Daoy (cell line): ENCODE measurements at places on chromosomes 1 and 21. TPM values are rescaled to one million over a fixed set of nuclear protein-coding genes. Genes with fewer than 3 reads are reported as not detected.

Gene APOBEC4
- not detected in 2 replicates for total RNA-seq

Gene CA6
- total RNA-seq = not detected in 2 replicates

Gene IL19
- not detected in 2 replicates for total RNA-seq

Gene RPS6KA1
- 30.4 and 35.7 TPM in 2 replicates for total RNA-seq

Gene THEM5
- not detected in 2 replicates for total RNA-seq

Gene LCE2B
- not detected in 2 replicates for total RNA-seq

Gene FAM229A
- total RNA-seq = 0.48 and 2.7 TPM in 2 replicates

Gene SELL
- 0.11 and 7.3 TPM in 2 replicates for total RNA-seq

Gene CAPZB
- total RNA-seq = 141 and 154 TPM in 2 replicates

Gene CFAP74
- total RNA-seq = not detected in 2 replicates

Gene SLC19A1
- total RNA-seq = 11.7 and 16.3 TPM in 2 replicates

GRCh38 chr1:154859151-154859785 lies 10.8 kb downstream of the KCNN3 start:
- no peak for DNase-seq

- DNase-seq = peak; percentile 44
Observed at GRCh38 chr1:159214149-159214760, 9.6 kb downstream of the ACKR1 start.

DNA sequence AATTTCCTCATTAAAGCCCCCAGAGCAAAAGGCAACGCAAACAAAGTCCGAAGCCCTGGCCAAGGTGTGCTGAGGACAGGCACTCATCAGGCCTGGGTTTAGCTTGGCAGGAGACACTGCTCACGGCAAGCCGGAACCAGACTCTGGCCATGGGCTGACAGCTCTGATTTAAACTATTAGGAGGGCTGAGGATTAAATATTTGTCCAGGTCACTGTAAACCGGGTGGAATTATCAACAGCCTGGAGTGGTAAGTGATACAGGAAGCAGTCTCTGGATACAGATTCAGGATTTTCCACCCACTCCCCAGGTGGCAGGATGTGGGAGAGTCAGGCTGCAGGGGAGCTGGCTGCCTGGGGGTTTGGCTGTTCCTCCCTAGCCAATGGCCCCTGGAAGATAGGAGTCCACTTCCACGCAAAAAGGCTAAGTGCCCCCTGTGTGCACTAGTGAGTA lies 42.4 kb downstream of the SLC66A1 start:
- no peak for DNase-seq

- no peak for DNase-seq
Observed at GRCh38 chr1:41348394-41348793, 12.8 kb upstream of the FOXO6 start.

- DNase-seq = no peak
Observed at GRCh38 chr1:231972111-231972445, 345.5 kb downstream of the DISC1 start.

DNA sequence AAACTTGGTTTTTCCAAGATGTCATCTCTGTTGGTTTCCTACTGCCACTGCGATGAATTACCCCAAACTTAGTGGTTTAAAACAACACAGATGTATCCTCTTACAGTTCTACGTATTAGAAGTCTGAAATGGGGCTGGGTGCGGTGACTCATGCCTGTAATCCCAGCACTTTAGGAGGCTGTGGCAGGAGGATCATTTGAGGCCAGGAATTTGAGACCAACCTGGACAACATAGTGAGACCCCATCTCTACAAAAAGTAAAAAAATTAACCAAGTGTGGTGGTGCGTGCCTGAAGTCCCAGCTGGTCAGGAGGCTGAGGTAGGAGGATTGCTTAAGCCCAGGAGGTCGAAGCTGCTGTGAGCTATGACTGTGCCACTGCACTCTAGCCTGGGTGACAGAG lies 57.2 kb upstream of the GRHL3 start:
- DNase-seq = no peak

GRCh38 chr1:90781534-90781933 lies 64.4 kb upstream of the BARHL2 start:
- no peak for DNase-seq

GRCh38 chr1:57966751-57967406 lies 543.0 kb upstream of the DAB1 start:
- DNase-seq = peak; percentile 6

DNA sequence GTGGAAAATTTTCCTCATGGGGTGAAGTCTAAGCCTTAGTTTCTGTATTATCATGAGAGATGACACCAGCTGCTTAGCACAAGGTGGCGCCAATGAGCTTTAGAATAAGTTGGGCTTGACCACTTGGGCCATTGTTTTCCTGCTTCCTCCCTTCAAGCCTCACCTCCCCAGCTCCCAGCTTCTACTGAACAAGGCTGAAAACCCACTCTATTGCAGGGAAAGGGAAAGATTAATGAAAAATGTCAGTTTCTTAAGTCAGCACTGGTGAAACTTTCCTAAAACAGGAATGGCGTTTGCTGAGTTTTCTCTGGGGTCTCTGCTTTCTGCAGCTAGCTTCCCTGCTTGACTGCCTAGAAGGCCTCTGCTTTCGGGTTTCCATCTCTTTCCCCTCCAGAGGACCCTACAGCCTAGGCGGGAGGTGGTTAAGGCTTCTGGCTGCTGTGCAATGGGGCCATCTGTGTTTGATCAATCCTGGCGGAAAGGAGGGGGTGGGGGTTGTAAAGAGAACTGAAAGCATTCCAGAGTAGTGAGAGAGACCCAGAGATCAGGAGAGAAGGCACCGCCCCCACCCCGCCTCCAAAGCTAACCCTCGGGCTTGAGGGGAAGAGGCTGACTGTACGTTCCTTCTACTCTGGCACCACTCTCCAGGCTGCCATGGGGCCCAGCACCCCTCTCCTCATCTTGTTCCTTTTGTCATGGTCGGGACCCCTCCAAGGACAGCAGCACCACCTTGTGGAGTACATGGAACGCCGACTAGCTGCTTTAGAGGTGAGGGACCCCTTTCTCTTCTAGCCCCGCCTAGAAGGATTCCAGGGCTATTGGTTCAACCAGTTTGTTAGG lies at the start of gene OLFML3:
TSS of gene OLFML3 (plus strand) at position 612 of the 840 bp plus-strand sequence. CDS start at position 655, 43 bp downstream.
- DNase-seq = peak; percentile 94

- DNase-seq = no peak
Observed at GRCh38 chr21:46227811-46228344, 696 bp downstream of the LSS start.

- DNase-seq = no peak
Observed at GRCh38 chr1:152164517-152165136, 5.6 kb upstream of the RPTN start.

DNA sequence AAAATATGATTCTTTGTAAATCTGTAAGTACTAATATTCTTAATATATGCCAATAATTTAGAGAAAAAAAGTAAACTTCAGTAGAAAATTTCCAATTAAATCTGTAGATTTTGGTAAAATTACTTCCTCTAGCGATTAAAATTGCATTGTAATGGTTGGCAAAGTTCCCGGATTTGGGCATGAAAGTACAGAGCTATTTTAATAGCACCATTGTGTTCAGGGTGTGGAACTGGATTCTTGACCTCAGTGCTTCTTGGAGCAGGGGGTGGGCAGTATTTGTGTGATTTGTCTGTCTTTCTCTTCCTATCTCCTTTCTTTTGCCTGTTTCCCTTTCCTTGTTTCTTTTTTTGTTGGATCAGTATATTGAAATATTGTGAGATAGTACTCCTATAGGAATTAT lies 72.1 kb downstream of the DNM3 start:
- peak; percentile 24 for DNase-seq

- no peak for DNase-seq
Observed at GRCh38 chr21:37742532-37742931, 173.7 kb downstream of the KCNJ6 start.

- peak; percentile 67 for DNase-seq
Observed at GRCh38 chr1:56456435-56457101, 122.8 kb downstream of the PLPP3 start.

- DNase-seq = no peak
Observed at GRCh38 chr21:45811136-45811535, 167.6 kb downstream of the PCBP3 start.

GRCh38 chr1:64616039-64616438 lies 128.8 kb upstream of the RAVER2 start:
- DNase-seq = no peak

GRCh38 chr1:16015960-16016901 lies 1.6 kb downstream of the HSPB7 start:
- peak; percentile 56 for DNase-seq

DNA sequence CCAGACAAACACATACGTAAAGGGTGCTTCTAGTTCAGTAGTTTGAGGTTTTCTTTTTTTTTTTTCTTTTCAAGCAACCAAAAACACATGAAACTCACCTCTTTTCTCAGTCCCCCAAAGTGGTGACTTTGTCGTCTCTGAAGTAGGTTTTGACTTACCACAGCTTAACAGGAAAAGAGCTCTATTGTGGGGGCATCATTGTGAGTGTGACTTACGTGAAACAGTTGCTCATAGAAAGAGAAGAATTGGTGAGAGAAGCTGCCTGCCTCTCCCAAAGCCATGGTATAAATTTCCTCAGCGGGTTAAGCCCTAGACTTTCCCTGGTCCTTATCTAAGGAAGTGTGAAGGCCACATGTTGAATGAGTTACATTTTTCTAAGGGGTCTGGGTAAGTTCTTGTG lies 11.9 kb downstream of the FASLG start:
- DNase-seq = no peak
